Substantia nigra (tissue), 51 donors: ENCODE measurements at places on chromosomes 5 and 9.

DNA sequence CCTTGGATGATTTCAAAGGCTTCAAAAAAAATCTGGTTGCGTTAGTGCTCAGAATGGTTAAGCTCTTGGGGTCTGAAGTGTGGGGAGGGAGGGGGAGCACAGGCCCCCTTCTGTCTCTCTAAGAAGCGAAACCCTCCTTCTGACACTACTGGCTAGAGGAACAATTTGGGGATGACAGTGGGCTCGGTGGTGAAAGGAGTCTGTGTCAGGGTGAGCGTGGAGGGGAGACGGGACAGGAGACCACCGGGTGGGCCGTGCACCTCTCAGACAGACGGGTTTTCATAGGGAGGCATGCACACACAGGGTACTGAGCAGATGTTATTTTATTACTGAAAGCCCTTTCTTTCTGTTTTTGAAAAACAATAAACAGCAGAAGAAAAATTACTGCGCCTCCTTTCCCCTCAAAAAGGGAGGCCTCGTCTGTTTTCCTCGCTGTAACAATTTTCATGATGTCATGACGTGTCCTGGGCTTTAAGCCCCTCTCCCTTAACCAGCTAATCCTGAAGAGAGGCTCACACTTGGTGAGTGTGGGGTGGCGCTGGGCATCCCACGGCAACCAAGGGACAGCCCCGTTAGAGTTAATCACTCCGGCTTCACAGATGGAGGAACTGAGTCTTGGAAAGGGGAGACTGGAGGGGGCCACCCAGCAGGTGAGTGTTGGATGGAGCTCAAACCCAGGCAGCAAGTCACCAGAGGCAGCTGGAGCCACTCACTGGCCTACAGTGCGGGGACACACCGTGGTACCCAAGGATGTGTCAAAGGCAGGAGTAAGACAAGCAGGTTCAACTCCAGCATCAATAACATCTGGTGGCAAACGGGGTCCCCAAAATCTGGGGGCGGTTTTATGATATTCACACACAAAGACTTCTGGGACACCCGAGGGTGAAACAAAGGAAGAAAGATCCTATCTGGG is 53.4 kb downstream of the PTCH1 start:
- DNase-seq, result no peak

GRCh38 chr5:69007726-69008368 is 86.0 kb upstream of the SLC30A5 start:
- DNase-seq, result peak; percentile 13

DNA sequence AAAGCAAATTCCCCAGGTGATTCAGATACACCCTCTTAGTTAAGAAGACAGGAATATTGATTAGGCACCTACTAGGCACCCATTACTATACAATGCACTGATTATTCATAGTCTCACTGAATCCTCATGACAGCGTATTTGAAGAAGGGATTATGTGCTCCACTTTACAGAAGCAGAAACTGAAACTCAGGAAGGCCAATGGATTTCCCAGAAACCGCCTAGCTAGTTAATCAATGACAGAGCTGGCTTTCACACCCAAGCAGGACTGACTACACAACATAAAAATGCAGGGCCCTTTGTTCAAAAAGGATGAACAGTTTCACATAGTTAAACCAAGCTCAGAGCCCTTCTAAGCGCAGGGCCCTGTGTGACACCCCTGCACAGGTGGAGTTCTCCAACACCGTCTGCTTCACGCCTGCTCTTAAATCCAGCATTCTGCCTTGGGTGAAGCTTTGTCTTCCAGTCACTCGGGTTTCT is 117.3 kb downstream of the TTLL11 start:
- no peak for DNase-seq

- no peak for DNase-seq
Measured at GRCh38 chr9:138045541-138046490, 168.2 kb downstream of the CACNA1B start.

- DNase-seq, result no peak
Measured at GRCh38 chr5:160118349-160119141, 705 bp downstream of the PWWP2A start.

GRCh38 chr9:12920437-12920836 is 145.6 kb downstream of the LURAP1L start:
- no peak for DNase-seq

DNA sequence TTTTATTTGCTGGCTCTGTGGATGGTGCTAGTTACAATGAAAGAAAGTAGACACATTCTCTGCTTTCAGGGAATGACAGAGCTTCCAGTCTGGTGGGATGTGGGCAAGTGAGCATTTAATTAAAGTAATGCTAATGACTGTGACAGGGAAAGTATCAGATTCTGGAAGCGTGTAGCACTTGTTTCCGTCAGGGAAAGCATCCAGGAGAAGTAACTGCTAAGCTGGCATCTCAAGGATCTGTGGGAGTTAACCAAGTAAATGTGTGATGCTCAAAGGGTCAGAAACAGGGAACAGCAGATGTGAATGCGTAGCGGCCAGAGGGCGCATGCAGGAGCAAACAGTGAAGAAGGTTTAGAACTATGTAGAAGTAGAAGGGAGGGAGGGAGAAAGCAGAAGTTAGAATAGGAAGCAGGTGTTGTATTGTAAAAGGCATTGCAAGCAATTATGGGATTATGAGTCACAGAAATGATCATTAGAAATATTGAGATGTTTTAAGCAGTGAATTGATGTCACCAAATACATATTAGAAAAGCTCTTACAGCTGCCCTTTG is 12.2 kb downstream of the KLHL9 start:
- DNase-seq, result no peak

DNA sequence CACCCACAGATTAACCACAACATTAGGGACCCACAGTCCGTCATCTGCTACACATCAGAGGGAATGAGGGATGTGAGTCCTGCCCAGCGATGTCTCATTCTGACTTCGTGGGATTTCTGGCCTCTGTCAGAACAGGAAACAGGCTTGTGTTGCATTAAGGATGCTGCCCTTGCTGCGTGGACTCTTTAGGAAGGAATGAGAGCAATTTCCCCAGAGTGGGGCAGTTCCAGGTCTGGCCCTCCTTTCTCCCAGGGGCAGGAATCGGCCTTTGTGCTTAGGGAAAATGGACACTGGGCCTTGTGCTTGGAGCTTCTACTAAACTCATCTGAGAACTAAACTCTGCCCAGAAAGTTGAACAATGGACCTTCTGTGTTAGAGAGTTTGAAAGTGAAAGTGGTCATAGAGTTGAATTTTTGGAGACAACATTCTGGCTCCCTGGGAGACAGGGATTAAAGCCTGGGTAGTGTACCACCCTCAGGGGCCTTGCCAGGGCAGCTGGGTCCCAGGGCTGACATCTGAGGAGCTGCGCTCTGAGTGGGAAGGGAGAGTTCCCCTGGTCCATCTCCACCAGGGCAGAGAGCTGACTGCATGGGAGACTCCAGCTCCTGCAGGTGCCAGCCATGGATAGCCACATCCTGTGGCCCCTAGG is 37.8 kb upstream of the S1PR3 start:
- DNase-seq, result no peak

DNA sequence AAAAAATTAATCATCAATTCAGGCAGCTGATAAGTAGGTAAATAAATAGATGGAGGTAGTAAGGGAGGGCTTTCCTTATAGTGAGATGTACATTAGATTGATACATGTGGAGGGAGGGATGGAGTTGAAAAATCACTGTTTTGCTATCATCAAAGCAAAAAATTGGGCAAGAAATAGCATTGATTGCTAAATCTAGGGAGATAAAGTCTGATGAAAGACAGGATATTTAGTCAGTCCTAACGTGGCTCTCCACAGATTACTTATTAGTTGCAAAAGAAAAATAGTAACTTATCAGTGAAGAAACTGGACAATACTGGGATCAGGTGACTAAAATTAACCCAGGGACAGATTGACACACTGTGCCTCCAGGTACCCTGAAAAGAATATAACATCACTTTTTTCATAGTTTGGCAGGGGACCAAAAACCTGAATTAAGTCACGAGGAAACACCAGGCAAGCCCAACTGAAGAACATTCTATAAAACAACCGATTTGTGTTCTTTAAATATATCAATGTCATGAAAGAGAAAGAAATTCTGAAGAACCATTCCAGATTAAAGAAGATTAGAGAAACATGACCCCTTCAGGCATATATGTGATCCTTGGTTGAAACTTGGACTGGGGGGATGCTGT is 27.1 kb upstream of the GOLPH3 start:
- DNase-seq, result no peak

DNA sequence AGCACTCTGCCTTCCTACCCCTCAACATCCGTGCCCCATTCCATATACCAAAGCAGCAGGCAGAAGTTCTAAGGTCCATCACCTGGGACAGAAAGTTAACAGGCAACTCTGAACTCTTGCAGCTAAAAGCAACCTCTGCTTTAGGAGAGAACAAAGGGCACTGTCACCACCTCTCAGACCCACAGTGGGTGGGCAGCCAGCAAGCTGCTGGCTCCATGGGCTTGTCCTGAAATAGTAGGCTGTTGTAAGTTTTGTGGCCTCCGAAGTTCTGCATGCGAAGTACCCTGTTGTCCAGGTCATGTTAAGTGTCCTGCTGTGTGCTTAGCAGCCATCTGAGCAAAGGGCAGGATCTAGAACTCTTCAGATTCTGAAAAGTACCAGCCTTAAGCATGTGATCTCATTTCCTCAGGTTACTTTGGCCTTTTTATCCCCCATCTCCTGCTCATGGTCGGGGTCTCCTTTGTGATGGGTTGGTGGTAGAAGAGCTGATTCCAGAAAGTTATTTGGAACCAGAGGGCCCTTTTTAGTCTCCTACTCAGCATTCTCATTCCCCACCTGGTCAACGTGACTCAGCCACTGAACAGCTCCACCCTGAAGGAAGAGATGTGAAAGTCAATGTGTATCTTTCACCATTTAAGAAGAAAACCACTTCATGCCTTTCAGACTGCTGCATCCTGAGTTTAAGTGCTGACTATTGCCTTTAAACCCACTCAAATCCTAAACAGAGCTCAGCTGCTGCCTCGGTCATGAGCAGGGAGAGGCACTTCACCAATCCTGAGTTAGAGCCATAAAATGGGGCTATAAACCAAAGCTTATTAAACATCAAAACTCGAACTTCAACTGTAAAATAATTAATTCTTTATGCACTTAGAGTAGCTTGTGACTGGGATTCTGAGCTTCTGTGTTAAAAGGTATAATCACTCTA is 121.4 kb downstream of the DPYSL3 start:
- DNase-seq, result no peak

- no peak for DNase-seq
Measured at GRCh38 chr9:36306471-36307306, 48.4 kb upstream of the GNE start.
